ENCODE measurements at places on chromosomes 3 and 15.

- no peak for DNase-seq
Measured at GRCh38 chr3:159390656-159391212, 588.9 kb downstream of the MFSD1 start.

- DNase-seq: no peak
Measured at GRCh38 chr3:81558106-81558505, 203.3 kb downstream of the GBE1 start.

- DNase-seq: no peak
Measured at GRCh38 chr3:10285272-10286132, 7.2 kb downstream of the GHRL start.

GRCh38 chr15:80712956-80713355 lies 17.8 kb downstream of the ABHD17C start:
- no peak for DNase-seq

DNA sequence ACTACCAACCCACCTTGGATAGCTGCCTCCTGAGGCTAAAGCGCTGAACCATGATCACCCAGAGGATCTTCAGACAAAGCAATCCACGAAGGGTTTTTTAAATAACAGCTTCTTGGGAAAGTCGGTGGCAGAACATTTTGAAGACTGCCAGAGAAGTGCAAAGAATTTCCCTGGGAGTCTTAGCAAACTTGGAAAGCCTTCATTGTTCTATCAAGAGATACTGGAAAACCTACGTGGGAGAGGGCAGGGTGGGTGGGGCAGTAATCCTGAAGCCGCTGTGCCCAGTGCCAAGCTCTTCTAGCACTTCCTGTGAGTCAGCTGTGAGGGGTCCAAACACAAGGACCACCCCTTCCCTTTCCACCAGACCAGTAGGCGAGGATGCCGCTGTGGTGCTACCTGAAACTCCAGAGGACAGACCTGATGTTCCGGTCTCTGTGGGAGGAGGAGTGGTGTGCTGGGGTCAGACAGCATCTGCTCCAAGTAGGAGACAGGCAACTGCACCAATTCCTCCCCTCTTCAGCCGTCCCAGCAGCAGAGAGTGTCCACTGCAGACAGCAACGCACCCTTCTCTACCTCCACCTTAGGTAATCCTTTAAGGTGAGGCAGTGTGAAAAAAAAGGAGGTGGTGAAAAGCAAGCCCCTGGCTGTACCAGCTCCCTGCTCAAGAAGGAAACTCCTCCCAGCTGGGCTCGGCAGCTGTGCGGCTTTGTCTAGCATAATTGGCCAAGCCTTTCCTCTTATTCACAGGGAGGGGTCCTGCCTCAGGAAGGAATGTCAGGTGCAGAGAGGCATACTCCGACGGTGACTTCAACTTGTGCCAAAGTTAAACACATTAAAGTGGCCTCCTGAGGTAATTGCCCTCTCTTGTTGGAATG lies 99.0 kb downstream of the TMCC1 start:
- DNase-seq: peak; percentile 63

GRCh38 chr15:82918162-82918561 lies 34.4 kb downstream of the HOMER2 start:
- no peak for DNase-seq

DNA sequence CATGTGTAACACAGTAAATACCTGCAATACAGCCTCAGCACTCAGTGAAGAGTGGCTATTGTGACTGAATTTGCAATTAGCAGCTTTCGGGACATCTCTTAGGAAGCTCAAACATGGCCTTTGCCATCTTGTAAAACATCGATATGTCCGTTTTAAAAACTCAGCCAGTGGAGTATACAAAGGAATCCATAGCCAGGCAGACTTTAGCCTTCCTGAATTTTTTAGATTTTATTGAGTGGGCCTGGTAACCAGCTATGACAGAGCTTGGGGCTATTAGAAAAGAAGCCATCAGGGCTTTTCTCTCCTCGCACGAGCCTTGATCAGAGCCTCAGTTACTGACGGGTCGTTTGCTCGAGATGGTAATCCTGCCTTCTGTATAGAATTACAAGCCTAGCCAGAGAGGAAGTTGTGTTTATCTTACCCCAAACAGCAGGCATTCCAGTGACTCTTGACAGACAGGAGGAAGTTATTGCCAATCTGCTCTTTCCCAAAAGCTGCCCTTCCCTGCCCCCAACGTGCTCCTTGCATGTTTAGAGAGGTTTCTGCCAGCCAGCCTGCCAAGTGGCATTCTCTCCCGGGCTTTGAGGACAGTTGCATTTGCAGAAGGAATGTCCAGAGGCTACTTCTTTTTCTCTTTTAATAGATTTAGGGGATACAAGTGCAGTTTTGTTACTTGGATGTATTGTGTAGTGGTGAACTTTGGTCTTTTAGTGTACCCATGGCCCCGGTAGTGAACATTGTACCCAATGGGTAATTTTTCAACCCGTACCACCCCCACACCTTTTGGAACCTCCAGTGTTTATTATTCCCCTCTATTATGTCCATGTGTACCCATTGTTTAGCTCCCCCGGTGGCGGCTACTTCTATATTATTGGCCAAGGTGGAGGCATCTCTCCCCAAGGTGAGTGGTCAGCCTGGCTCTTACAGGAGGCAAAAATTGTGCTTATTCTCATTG lies 40.6 kb downstream of the ITPR1 start:
- DNase-seq: no peak

DNA sequence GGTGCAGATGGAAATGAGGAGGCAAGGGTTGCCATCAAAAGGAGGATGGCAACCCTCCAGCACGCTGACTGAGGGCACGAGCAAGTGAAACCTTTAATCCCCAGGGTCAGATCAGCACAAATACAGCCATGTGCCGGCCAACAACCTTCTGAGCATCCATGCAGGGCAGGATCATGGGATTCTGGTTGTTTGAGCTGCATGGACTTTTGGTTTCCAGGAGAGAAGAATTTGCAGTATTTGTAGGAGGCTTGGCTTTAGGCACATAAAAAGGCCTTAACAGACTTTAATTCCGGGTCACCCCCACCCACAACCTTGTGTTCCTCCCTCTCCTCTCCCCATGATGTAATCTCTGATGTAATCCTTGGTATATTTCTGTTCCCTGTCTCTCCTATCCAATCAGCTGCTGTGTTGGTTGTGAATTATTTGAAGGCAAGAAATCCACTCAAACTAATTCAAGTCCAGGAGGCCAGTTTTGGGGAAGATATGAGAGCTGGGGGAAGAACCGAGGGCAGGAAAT lies 254.3 kb downstream of the SHQ1 start:
- DNase-seq: no peak

- peak; percentile 86 for DNase-seq
Measured at GRCh38 chr3:38029400-38030125, at the start of gene PLCD1. PLCD1 (minus strand) TSS chr3:38029642; CDS start chr3:38029539, 103 bp downstream.

DNA sequence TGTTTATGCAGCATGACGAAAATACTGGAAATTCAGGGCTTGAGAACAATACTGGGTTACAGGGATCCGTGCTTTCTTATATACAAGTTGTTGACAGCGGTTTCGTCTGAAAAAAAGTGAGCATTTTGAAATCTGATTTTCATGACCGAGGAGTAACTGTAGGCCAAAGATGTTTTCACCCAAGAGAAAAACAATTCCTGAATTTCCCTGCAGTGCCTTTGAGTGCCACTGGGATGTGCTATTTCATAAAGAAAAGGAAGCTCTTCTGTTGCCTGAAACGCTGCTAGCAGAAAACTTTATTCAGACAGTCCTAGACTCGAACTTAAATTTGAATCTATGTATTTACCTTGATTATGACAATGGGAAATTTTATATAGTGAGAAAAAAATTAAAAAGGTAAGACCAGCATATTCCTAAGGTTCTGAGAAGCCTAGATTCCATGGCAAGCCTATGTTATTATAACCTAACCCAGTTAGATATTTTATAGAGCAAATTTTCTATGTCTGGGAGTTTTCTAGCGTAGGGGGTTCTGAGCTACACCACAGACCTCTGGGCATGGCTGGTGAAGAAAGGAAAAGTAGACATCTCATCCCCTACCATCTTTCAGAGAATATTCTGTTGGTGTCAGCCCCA lies 30.2 kb downstream of the KCNAB1 start:
- DNase-seq: no peak

- DNase-seq: no peak
Measured at GRCh38 chr15:32959077-32959476, 235.4 kb downstream of the FMN1 start.

GRCh38 chr3:152785051-152785450 lies 49.9 kb upstream of the P2RY1 start:
- DNase-seq: no peak
